Omental fat pad (tissue), 4 donors: ENCODE measurements at places on chromosomes 1 and 21.

DNA sequence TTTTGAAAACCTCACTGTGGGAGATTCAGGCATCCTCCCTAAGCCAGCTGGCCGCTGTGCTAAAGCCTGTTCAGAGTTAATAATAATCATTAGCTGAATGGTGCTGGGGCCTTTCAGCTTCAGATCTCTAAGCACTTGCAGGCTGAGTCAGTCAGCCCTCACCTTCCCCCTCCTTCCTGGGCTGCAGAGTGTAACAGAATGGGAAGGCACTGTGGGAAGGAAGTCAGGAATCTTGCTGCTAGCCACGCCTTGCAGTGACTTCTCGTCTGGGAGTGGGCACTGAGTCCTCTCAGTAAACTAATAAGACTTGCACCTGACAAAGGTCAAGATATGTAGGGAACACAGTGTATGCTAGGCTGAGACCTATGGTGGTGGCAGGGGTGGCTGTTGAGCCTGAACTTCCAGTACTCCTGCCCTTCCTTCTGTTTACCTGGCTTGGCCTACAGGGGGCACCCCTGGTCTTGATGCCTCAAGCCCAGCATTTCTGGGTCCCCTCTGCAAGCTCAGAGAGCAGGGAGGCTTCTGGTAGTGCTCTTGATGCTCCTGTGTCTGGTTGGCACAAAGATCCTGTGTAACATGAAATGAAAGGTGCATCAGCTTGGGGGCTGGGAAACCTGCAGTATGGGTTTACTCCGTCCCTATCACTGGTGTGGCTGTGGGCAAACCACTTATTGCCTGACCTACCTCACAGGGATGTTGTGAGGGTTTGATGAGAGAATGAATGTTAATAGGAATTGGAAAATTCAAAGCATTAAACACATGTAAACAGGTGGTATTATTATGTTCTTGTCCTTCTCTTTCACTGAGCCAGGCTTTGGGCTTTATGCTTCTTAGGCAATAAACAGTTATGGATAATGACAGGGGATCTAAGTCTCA lies 6.0 kb downstream of the CYB561D1 start:
- no peak for DNase-seq

DNA sequence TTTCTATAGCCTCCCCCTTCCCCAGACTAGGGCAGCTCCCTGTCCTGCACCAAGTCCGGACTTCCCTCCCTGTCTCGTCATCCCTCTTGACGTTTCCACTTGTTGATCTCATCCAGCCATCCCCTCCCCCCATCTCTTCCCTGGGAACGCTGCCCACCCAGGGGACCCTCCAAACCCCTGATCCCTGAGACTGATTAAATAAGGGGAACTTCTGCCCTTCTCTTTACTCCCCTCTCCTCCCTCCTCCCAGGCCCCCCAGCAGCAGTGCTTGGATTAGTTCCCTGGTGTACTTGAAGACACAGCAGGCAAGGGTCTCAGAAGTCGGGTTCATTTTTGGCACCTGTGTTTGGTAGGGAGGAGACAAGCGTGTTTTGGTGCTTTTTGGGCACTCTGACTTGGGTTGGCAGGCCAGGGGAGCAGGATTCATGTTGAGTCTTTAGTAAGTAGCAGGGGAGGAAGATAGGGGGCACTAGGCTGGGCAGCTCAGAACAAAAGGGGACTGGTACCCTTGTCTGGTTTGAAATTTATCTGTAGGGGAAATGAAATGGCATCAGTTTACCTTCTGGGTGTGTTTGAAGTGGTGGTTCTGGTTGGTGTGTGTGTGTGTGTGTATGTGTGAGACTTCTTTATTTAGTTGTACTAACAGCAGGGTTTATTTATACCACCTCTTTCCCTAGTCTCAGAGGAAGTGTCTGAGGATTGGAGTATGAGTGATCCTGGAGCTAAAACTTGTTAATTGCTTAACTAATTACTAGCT lies 11.1 kb downstream of the VANGL2 start:
- DNase-seq, result no peak

DNA sequence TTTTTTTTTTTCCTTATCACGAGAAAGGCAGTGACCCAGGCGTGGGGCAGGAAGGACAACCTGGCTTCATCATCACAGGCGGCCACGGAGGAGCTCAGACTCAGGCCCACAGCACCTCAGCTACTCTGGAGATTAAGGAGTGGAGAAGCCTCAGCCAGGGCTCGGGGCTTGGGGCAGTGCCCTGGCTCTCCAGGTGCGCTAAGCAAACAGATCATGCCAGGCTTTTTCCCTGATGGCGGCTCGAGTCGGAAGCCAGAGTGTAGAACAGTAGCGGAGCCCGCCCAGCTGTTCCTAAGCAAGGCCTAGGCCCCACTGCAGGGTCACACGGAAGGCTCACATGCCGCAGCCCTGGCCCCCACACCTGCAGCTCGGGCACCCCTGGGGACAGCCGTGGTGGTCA lies 70.7 kb downstream of the AGPAT3 start:
- no peak for DNase-seq

DNA sequence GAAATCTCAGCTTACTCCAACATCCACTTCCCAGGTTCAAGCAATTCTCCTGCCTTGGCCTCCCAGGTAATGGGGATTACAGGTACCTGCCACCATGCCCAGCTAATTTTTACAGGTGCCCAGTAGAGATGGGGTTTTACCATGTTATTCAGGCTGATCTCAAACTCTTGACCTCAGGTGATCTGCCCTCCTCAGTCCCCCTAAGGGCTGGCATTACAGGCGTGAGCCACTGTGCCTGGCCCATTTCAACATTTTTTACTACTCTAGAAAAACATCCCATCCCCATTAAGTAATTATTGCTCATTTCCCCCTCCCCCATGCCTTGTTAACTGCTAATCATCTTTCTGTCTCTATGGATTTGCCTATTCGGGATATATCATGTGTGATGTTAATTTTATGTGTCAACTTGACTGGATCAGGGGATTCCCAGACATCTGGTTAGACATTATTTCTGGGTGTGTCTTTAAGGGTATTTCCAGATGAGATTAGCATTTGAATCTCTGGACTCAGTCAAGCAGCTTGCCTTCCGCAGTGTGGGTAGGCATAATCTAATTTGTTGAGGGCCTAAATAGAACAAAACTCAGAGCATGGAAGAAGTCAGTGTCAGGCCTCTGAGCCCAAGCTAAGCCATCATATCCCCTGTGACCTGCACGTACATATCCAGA lies 33.0 kb upstream of the ZBTB8B start:
- DNase-seq, result no peak

- DNase-seq, result no peak
Measured at GRCh38 chr1:225878282-225878681, 3.9 kb downstream of the TMEM63A start.

GRCh38 chr1:186078245-186078644 lies 296.8 kb downstream of the TPR start:
- no peak for DNase-seq

- no peak for DNase-seq
Measured at GRCh38 chr21:31135531-31136184, 97.4 kb upstream of the KRTAP19-8 start.

GRCh38 chr1:169546087-169546995 lies 39.9 kb downstream of the F5 start:
- DNase-seq, result no peak

- DNase-seq, result no peak
Measured at GRCh38 chr1:94736073-94736472, 84.1 kb upstream of the SLC44A3 start.

DNA sequence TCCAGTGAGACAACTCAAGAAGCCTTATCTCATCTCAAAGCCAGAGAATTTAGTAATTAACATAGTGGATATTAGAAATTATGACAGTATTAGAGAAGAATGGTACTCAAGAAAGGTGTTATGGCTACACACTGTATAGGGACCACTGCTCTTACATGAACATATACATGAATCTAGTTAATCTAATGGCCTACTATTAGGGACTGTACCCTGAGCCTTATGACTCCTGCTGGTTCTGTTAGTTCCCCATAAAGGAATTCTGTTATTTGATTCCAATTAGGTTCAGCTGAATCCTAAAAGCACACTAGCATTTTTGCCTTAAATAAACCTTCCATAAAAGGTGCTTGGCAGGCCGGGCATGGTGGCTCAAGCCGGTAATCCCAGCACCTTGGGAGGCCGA lies 39.7 kb downstream of the EGLN1 start:
- DNase-seq, result no peak

DNA sequence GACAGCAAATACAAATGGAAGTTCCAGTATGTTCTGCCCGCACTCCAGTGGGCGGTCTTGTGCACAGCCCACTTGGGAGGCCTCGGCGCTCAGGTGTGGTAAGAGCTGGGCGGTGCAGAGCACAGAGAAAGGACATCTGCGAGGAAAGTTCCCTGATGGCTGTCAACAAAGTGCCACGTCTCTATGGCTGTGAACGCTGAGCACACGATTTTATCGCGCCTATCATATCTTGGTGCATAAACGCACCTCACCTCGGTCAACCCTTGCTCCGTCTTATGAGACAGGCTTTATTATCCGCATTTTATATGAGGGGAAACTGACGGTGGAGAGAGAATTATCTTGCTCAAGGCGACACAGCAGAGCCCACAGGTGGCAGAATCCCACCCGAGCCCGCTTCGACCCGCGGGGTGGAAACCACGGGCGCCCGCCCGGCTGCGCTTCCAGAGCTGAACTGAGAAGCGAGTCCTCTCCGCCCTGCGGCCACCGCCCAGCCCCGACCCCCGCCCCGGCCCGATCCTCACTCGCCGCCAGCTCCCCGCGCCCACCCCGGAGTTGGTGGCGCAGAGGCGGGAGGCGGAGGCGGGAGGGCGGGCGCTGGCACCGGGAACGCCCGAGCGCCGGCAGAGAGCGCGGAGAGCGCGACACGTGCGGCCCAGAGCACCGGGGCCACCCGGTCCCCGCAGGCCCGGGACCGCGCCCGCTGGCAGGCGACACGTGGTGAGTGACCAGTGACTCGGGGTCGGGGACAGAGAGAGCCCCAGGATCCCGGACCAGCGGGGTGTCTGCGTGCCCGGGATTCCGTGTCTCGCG lies at the start of gene IL12RB2:
TSS of gene IL12RB2 (plus strand) at position 623 of the 810 bp plus-strand sequence. CDS start 12,496 bp downstream, outside the sequence.
- DNase-seq, result no peak

- DNase-seq, result peak; percentile 39
Measured at GRCh38 chr1:85576642-85577418, 3.7 kb upstream of the CCN1 start.

- no peak for DNase-seq
Measured at GRCh38 chr1:112540226-112540794, 31.5 kb downstream of the WNT2B start.

GRCh38 chr1:10237157-10237539 lies 26.8 kb downstream of the KIF1B start:
- DNase-seq, result no peak

DNA sequence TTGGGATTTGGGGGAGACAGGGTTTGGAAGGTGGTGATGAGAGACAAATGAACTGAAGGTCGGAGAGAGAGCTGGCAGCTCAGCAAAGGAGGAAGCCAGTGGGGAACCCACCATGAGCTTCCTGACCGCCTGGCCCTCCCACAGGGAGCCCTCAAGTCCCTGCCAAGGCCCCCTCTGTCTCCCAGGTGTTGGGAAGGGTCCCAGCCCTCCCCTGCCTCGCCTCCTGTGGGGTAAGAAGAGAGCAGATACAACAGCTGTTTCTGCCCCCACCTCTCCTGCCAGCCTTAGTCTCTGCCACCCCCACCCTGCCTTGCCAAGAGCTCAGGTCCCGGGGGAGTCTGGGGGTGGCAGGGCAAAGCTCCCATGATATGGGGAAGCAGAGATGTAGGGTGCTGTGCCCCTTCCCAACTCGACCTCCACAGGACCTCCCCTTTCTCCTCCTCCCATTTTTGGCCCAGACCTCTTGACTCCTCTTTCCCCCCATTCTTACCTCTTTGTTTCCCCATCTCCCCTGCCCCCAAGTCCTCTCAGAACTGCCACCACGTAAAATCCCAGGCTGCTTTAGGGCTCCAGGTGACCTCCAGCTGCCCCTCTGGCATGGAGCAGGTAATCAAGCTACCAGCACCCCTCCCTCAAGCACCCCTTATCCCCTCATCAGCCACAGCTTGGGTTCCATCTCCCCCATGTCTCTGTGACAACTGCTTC lies 556 bp downstream of the S100A1 start:
- DNase-seq, result no peak

DNA sequence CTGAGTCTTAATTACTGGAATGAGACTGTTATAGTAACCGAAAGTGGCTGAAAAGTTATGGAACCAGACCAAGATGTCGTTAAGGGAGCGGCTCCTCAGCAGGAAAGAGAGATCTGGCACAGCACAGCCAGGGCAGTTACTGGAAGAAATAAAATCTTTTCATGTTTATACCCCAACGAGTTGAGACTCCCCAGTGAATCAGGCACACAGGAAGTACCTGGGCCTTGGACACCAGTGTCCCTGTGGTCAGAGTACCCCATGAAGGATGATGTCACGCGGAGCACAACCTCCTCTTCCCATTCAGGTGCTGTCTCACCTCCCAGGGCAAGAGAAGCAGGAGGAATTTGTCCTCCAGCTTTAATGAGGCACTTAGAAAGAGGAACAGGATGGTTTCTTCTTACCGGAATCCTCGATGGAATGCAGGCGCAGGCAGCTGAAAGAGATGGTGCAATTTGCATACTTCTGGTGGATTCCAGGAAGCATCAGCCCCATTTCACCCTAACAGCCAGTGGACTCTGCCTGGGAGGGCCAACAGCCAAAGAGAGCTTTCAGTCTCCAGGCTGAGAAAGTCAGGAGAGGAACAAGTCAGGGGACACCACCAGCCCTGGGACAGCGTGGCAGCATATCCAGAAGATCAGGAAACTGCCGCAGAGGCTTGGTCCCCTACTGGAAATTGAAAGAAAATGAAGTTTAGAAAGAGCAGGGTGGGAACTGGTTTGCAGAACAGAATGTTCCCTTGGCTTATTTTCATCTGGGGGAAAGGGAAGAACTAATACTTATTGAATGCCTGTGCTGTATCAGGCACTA lies 35.9 kb upstream of the CTTNBP2NL start:
- DNase-seq, result peak; percentile 34

DNA sequence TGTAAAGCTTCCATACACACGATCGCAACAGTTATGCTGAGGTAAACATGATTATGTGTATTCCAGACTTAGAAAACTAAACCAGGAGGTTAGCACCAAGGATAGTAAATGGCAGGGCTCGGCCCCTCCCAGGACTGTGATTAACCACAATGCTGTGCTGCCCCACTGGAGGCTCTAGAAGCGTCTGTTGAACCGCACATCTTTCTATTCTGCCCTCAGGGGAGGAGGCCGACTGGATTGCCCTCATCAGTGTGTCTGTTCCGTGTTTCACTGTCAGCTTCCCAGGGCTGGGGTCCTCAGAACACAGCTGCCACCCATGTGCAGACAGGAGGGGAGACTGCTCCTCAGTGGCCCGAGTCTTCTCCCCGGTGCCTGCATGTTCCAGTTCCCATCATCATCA lies 12.8 kb upstream of the ASCL5 start:
- DNase-seq, result no peak

- no peak for DNase-seq
Measured at GRCh38 chr1:73040811-73041210, 758.5 kb upstream of the NEGR1 start.

GRCh38 chr1:181036107-181036836 lies 2.5 kb downstream of the MR1 start:
- no peak for DNase-seq

DNA sequence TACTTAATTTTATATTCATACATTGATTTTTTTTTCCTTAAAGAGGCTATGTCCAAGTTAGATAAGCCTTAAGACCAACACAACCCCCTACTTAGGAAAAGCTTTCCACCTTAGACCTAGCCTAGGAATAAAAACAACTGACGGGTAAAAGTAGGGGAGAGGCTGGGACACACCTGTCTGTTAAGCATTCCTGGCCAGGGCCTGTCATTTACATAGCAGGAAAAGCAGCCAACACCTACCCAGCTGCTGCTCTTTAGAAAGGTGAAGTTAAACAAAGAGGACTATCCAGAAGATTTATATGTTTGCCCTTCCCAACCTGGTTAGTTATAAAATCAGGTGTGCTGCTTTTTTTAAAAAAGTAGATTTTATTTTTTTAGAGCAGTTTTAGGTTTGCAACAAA lies 29.1 kb upstream of the SAMD13 start:
- no peak for DNase-seq

GRCh38 chr1:39105061-39105840 lies 79.1 kb downstream of the NDUFS5 start:
- no peak for DNase-seq
